ENCODE measurements at places on chromosomes 1 and 21.

GRCh38 chr1:36502616-36503015 is 19.9 kb upstream of the CSF3R start:
- no peak for DNase-seq

DNA sequence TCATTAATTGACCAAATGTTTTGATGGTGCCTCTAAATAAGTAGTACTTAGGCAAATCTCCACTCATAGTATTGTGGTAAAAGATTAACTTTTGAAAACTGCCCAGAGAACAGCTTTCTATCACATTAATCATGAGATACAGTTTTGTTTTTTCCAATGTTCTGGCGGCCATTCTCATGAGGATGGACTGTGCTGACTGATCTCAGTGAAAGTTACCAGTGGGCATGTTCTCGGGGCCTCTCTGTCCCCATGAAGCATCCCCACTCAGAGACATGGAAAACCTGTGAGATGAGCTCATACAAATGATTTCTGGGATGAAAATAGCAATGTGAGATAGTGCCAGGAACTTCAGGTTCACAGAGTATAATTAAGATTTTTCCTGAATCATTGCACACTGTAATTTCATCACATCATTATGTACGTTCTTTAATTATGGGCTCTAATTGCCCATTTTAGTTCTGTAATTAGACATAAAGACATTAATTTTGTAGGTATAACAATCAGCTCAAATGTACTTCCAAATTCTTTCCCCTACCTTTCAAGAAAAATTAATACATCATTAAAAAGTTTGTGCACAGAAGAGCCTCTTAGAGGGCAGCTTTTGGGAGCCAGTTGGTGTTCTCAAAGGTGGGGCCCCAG is 40.5 kb downstream of the DDR2 start:
- DNase-seq, result no peak

- peak; percentile 92 for DNase-seq
These were observed 27.5 kb upstream of the EPB41 start for GRCh38 chr1:28886731-28887418.

DNA sequence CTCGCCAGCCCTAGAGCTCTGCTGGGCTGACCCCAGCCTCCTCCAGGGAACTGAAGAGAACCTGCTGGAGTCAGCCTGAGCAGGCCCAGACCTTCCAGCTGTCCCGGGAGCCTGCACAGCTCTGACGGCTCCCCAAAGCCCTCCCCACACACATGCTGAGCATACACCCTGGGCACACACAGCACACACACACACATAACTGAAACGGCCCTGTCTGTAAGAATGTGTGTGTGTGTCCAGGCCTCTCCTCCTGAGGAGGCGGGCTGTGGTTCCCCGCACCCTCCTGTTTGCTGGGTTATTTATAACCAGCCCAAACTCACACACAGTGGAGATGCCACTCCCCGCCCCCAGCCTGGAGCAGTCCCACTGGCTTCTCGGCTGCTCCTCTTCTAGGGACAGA is 20.2 kb downstream of the SDC3 start:
- peak; percentile 92 for DNase-seq

GRCh38 chr1:235984041-235984825 is 80.7 kb downstream of the NID1 start:
- peak; percentile 56 for DNase-seq

DNA sequence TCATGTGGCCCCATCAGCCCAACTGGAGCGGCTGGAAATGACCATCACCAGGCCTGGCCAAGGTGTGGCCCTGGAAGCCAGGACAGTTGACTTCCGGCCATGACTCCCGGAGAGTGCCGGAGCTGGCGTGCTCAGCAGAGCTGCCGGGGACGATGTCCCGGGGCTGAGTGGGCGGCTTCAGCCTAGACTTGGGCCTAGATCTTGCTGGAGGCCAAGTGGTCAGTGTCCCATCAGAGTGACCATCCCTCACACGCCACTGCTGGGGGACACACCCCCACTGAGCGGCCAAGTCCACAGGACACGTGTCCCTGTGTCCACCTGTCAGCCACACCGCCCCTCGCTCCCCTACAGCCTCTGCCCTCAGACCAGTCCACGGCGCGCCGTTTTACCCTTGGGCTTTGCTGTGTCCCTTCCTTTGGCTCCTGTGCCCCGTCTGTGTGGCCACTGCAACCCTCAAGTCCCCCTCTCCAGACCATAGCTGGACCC is 4.0 kb downstream of the FAAP20 start:
- DNase-seq, result no peak

DNA sequence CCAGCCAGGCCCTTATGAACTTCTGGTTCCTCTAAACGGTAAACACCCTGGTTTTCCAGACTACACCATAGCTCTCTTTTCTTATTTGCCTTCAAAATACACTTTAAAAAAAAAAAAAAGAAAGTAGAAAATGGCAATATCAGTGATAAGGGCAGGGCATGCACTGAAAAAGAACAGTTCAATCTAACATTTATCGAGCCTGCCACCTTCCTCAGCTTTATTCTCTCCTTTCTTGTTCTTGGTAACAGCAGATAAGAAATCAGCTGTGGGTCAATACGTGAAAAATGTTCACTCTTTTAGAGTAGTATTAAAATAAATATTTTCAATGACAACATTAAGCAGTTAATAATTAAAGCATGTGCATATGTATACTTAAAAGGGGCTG is 83.1 kb upstream of the ZNF648 start:
- DNase-seq, result no peak

- DNase-seq, result peak; percentile 62
These were observed 458 bp downstream of the ZC3H12A start for GRCh38 chr1:37474697-37475379.

GRCh38 chr1:43864111-43865045 is 69.2 kb upstream of the ARTN start:
- DNase-seq, result no peak

- peak; percentile 14 for DNase-seq
These were observed 43.0 kb upstream of the ADAMTS1 start for GRCh38 chr21:26888256-26888655.

DNA sequence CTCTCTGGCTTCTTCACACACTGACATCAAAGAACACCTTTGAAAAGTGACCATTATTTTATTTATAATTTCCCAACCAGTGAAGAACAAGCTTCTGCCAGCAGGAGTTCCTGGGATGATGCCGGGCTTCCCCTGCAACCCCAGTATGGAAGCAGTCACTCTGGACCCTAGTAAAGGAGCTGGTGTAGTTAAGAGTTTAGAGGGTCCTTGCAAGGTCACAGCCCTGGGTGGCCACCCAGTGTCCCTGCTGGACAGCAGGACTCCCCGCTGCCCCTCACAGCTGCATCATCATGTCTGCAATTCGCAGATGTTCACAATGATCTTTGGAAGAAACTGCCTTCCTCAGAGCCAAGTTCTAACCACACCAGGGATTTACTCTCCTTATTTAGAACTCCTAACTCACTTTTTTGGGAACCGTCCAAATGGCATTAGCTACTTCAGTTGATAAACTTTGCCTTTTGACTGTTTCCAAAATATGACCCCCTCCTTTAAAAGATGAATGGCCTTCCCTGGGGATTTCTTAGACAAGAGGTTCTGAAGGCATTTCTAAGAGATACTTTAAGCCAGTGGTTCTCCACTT is 90.6 kb downstream of the HIVEP3 start:
- peak; percentile 40 for DNase-seq
